ENCODE measurements at places on chromosomes 1 and 21. TPM values are rescaled to one million over a fixed set of nuclear protein-coding genes. Genes with fewer than 3 reads are reported as not detected.

DNA sequence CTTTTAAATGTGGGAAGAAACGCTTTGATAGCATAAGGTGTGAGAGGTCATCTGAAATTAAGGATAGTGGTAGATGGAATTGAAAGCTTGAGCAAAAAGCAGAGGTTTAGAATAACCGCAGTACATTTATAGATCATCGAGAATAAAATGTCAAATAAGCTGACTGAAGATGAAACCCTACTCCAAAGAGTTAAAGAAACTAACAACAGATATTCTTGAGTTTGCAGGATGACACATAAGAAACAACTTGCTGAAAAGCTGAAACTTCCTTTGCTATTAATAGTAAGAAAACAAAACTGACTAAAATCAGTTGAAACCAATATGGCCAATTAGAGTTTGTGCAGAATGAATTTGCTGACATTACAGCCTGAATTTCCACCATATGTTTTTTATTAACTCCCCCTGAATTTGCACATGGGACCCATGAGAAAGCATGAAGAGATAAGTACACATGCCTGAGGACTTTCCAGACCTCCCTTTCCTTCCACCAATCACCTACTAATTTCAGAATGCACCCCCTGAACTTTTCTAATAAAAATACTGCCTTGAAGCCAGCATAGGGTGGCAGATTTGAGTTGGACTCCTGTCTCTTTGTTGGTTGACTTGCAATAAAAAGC is 1.7 kb upstream of the C1orf185 start:
- DNase-seq = no peak

DNA sequence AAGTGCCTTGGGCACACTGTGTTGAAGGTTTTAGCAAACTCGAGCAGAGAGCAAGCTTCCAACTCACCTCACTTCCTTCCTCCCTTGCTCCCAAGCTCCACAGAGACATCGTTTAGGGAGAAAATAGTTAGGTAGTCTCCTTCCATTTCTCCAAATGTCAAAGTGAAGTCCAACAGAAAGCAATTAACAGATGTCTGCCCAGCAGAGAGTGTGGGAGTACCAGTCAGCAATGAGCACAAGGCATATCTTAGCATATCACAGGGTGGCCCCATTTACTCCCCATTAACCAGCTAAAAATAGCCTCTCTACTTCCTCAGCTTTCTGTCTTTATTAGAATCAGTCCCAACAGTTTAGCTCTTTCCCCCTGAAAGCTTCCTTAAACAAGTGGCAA is 334.2 kb upstream of the CAMK1G start:
- DNase-seq = no peak

- no peak for DNase-seq
These were observed 8.9 kb upstream of the LGALS8 start for GRCh38 chr1:236514703-236515442.

Gene CCDC27
- not detected for total RNA-seq

- DNase-seq = no peak
These were observed 8.5 kb upstream of the BSND start for GRCh38 chr1:54989968-54990810.

Gene EEIG2
- total RNA-seq = 18.9 TPM

Gene RAB7B
- total RNA-seq = not detected

Gene DHRS3
- 86.8 TPM for total RNA-seq

DNA sequence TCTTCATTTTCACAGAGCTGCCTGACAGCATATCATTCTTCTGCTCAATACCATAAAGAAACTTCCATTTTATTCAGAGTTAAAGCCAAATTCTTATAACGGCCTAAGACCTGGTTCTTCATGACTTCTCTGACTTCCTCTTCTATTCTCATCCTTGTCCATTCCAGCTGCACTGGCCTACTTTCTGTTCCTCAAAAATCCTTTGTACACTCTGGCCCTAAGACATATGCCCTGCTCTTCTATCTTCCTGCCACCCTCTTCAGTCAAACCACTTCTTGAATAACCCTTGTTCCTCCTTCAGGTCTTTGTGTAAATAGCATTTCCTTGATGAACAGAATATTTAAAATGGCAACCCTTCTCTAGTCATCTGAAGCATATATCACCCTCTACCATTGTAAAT is 1338.7 kb upstream of the ADGRL2 start:
- no peak for DNase-seq

Gene RGS8
- total RNA-seq = not detected

Gene ST6GALNAC5
- not detected for total RNA-seq

Gene SMIM34
- total RNA-seq = not detected

Measured in activated CD8-positive, alpha-beta T cell treated with anti-CD3 and anti-CD28 coated beads, Interleukin-2, amount 10 ng/mL, durations not matched to agents 7 days and 5 days (primary cell).